ENCODE measurements at places on chromosomes 3 and 15. TPM values are rescaled to one million over a fixed set of nuclear protein-coding genes. Genes with fewer than 3 reads are reported as not detected.

DNA sequence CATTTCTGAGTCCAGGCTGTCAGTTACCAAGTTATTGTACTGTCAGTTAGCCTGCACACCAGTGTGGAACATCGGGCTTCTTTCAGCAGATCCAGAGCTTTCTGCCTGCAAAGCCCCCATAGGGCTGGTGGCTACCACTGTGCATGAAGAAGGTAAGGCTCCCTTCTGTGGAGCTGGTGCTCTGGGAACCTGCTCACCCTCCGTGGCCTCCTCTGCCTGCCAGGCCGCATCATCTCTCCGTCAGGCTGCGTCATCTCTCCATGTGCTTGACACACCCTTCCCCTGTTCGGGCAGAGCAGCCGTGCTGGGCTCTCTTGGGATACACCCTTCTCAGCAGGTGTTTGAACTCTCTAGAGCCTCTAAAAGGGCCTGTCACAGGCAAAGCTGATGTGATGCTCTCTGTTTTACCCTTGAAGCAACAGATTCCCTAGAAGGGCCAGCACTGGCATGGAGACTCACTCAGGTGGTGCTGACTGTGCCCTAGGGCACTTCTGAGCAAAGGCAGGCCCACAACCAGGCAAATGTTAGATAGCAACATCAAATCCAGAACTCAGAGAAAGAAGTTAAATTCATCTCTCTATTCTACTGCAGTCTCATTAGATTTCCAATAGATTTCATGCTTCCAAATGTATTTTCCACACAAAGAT lies 261.1 kb downstream of the EPHB1 start:
- no peak overlapping the region for H3K27ac ChIP-seq
- H3K27me3 ChIP-seq, result no peaks in the 10 kb centered on the region
- no peaks in the 10 kb centered on the region for H3K4me1 ChIP-seq
- no peak overlapping the region for H3K4me3 ChIP-seq

DNA sequence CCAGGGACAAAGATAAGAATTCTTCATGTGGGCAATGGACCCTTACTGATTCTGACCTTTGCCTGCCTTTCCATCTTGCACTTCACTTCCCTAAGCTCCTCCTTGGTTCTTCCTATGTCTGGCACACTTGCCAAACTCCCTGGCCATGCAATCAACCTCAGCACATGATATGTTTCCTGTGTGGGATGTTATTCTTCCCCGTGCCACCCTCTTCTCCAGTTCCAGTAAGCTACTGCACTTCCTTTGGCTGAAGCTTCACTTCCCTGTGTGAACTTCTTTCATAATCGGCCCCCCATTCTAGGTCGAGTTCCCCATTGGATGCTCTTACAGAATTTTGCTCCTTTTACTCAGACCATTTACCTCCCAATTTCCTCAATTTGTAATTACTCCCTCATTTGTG lies 10.7 kb upstream of the TASOR start:
- peak overlapping the region; percentile 90 for H3K27ac ChIP-seq
- H3K4me1 ChIP-seq, result peaks cover 32% of the 10 kb centered on the region
- H3K4me3 ChIP-seq, result peak overlapping the region; percentile 89
- H3K36me3 ChIP-seq, result peaks cover 5% of the 10 kb centered on the region
- no peaks in the 10 kb centered on the region for H3K27me3 ChIP-seq

GRCh38 chr15:91055548-91056331 lies 33.3 kb upstream of the VPS33B start:
- no peak overlapping the region for H3K27ac ChIP-seq
- no peaks in the 10 kb centered on the region for H3K36me3 ChIP-seq
- no peaks in the 10 kb centered on the region for H3K4me1 ChIP-seq
- peaks cover 58% of the 10 kb centered on the region for H3K27me3 ChIP-seq
- no peak overlapping the region for H3K4me3 ChIP-seq
- no peak for DNase-seq

DNA sequence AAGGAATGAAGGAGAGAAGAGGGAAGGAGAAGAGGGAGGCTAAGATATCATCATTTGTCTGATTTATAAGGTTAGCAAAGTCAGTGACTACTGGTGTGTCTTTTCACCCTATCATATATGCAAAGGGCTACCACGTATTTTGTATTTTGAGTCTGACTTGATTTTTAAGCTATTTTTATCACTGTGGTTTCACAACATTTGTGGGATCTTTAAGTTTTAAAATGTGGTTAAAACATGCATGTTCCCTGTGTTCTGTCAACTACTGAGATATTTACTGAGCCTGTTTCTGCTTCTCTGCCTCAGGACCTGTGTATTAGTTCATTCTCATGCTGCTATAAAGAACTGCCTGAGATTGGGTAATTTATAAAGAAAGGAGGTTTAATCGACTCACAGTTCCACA lies 22.5 kb upstream of the SPTSSB start:
- no peak for DNase-seq
- peaks cover 30% of the 10 kb centered on the region for H3K36me3 ChIP-seq
- peaks cover 32% of the 10 kb centered on the region for H3K4me1 ChIP-seq
- peaks cover 68% of the 10 kb centered on the region for H3K27me3 ChIP-seq

DNA sequence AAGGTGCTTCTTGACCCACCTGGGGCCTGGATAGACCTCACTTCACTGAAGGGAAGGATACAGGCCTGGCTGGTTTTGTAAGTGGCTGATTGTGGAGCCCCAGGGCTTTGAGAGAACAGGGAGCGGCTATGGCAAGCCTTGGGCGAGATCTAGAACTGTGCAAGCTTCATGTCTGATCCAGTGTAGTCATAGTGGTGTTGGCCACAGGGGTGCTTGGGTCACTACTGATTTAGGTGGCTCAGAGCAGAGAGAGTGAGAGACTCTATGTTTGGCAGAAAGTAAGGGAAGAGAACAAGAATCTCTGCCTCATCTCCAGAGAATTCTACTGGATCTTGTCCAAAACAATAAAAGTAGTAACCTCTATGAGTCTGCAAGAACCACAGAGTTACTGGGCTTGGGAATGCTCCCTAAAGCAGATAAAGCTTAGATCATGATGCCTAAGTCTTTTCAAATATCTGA lies 394.2 kb upstream of the EPHA3 start:
- no peaks in the 10 kb centered on the region for H3K27me3 ChIP-seq
- no peak for DNase-seq
- H3K4me1 ChIP-seq, result no peaks in the 10 kb centered on the region
- no peak overlapping the region for H3K4me3 ChIP-seq

GRCh38 chr3:123749711-123750110 lies 134.4 kb downstream of the MYLK start:
- no peak overlapping the region for H3K27ac ChIP-seq
- no peak overlapping the region for H3K4me3 ChIP-seq
- no peaks in the 10 kb centered on the region for H3K4me1 ChIP-seq
- peaks cover 7% of the 10 kb centered on the region for H3K27me3 ChIP-seq
- H3K36me3 ChIP-seq, result no peaks in the 10 kb centered on the region
- no peak for DNase-seq

- no peaks in the 10 kb centered on the region for H3K27me3 ChIP-seq
- no peak overlapping the region for H3K27ac ChIP-seq
- peaks cover 7% of the 10 kb centered on the region for H3K4me1 ChIP-seq
These were observed 67.9 kb downstream of the CACNA2D2 start for GRCh38 chr3:50435371-50436113.

- H3K4me3 ChIP-seq, result no peak overlapping the region
- no peak for DNase-seq
- no peak overlapping the region for H3K27ac ChIP-seq
- H3K27me3 ChIP-seq, result no peaks in the 10 kb centered on the region
- peaks cover 4% of the 10 kb centered on the region for H3K4me1 ChIP-seq
These were observed 11.0 kb upstream of the FILIP1L start for GRCh38 chr3:100125161-100125938.

DNA sequence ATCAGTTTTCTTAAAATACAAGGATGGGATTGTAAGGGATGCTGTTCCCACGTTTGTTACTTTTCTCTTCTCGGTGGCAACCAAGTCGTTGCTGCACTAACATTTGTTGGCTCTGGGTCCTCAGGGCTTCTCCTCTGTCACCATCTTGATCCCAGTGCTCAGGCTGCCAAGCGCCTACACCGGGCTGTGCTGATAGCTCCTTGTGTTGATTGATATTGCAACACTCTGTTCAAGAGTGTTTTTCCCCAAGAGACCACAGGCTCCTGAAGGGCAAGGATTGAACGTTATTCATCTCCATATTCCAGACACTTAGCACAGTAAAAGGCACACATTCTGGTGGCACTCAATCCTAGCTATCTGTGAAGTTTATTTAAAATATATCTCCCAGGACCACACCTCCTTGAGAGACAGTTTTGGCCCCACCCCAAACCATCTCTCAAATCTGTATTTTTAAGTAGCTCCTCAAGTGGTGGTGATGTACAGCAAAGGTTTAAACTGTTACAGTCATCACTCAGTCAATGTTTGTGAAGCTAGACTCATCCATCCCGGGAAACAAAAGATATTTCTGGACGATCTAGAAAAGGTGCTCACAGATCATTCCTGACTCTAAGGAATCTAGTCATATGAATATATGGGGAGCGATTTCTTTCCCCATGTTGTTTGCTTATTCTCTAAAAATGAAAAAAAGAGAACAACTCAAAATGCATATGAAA lies 38.5 kb upstream of the FOXP1 start:
- no peak overlapping the region for H3K27ac ChIP-seq
- no peak overlapping the region for H3K4me3 ChIP-seq

DNA sequence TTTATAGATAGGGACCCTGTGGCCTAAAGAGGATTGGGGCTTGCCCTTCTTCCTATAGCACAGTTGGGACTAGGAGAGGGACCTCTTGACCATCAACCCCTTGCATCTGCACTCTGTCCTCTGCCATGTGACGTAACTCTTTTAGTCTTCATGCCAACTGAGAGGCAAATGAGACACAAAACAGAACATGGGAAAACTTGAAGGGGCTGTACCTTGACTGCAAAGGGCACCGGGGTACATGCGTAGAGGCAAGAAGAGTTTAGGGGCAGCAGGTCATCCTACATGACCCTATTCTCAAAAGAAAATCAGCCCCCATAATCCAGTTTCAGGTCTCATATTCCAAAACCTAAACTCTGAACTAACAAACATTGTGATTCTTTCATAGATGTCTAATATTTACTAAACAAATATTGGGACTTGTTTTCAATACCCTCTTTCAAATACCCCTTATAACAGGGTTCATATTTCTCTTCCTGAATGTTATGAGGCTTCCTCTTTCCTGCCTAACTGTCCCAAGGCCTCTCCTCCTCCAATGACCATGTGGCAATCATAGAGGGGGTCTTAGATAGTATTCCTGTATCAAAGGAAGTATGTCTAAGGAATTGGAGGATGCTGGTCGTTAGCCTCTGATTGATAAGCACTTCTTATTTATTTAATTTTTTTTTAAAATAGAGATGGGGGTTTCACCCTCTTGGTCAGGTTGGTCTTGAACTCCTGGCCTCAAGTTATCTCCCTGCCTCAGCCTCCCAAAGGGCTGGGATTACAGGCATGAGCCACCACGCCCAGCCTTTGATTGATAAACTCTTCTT lies 20.6 kb downstream of the ACKR2 start:
- no peaks in the 10 kb centered on the region for H3K36me3 ChIP-seq
- H3K4me1 ChIP-seq, result peaks cover 6% of the 10 kb centered on the region
- H3K4me3 ChIP-seq, result no peak overlapping the region
- no peak for DNase-seq
- no peak overlapping the region for H3K27ac ChIP-seq
- H3K27me3 ChIP-seq, result peaks cover 26% of the 10 kb centered on the region

DNA sequence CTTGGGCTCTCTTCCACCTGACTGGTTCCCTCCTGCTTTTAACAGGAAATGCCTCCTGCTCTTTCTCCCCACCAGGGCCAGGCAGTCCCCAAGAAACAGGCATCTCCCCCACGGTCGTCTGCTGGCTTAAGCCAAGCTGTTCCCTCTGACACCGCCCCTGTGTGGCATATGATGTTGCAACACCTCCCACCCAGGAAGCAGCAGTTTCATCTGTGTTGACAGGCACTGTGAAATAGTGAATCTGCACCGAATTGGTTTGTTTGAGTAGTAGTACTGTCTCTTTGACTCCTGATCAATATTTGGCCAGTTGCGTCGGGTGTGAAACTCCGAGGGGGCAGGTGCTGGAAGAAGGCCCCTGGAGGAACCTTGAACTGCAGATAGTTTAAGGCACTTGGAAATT lies 188.8 kb downstream of the FEZF2 start:
- H3K4me1 ChIP-seq, result peaks cover 5% of the 10 kb centered on the region
- H3K4me3 ChIP-seq, result no peak overlapping the region
- H3K27ac ChIP-seq, result peak overlapping the region; percentile 3
- DNase-seq, result no peak

DNA sequence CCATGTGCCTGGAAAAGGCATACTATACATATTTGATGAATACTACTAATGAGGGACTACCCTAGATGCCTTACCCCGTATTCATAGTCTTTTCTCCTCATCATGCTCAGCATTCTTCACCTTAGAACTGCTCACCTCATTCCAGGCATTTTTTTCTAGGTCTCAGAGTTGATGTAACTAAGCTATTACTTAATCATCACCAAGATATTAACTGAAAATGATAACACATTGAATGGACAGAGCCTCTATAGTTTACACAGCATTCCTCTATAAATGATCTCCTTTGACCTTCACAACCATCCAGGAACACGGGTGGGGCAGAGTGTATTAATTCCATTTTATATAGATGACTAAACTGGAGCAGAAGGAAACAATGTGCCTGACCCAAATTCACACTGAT lies 174.1 kb upstream of the DPH6 start:
- H3K4me1 ChIP-seq, result no peaks in the 10 kb centered on the region
- no peak overlapping the region for H3K4me3 ChIP-seq
- H3K27ac ChIP-seq, result no peak overlapping the region
- no peaks in the 10 kb centered on the region for H3K36me3 ChIP-seq
- peaks cover 6% of the 10 kb centered on the region for H3K27me3 ChIP-seq

DNA sequence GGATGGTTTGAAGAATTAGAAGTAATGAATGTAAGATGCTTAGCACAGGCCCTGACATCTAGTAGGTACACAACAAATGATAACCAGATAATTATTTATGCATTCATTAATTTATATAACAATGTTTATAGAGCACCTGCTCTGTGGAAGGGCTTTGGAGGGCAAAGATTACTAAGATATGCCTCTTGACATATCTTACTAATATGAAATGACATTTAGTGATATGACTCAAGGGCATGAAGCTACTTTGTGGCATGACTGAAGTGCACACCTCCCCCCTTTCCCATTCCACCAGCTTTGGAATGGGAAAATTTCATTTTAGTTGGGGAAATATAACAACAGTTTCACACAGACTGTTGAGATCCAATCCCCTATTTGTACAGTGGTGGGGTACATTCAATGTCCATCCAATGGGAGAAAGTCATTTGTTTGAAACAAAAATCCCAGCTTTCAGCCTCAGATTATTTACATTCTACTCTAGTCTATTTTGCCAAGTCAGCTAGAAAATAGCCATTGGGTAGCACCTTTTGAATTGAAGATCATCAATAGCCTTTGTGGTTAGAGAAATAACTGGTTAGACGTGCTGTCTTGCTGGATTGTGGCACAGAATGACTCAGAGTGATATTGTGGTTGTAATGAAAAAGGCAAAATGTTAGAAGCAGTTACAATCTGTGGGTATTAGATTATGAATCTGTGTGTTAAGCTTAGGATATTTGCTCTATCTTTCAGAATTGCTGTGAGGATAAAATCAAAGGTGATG lies 72.9 kb downstream of the MOBP start:
- no peak for DNase-seq
- H3K36me3 ChIP-seq, result no peaks in the 10 kb centered on the region
- H3K4me3 ChIP-seq, result no peak overlapping the region
- peaks cover 4% of the 10 kb centered on the region for H3K4me1 ChIP-seq
- H3K27ac ChIP-seq, result no peak overlapping the region

Gene PRR23C
- total RNA-seq, result not detected

Gene LRIG1
- 17.9 TPM for total RNA-seq

Gene NAA50
- total RNA-seq, result 90.9 TPM

Gene GOLGA6L4
- 4.6 TPM for total RNA-seq

Gene FAM219B
- total RNA-seq, result 113 TPM

Gene WDR5B
- 7.6 TPM for total RNA-seq

All from activated naive CD8-positive, alpha-beta T cell treated with anti-CD3 and anti-CD28 coated beads, Interleukin-2, amount 10 ng/mL, durations not matched to agents 7 days and 5 days (primary cell).